Mammary microvascular endothelial cell (primary cell): ENCODE measurements at places on chromosomes 6 and 20. TPM values are rescaled to one million over a fixed set of nuclear protein-coding genes. Genes with fewer than 3 reads are reported as not detected.

The LCA5 gene
- 4.6 and 4.7 TPM in 2 replicates for total RNA-seq

The TREML1 gene
- total RNA-seq: not detected in 2 replicates

The VIP gene
- 0.15 and 0.53 TPM in 2 replicates for total RNA-seq

The TOX2 gene
- total RNA-seq: 31.3 and 37.8 TPM in 2 replicates

The BMP7 gene
- not detected in 2 replicates for total RNA-seq

The OR2H1 gene
- not detected in 2 replicates for total RNA-seq

The PCSK2 gene
- not detected in 2 replicates for total RNA-seq
